ENCODE measurements at places on chromosomes 12 and 14. TPM values are rescaled to one million over a fixed set of nuclear protein-coding genes. Genes with fewer than 3 reads are reported as not detected.

CPNE6 gene
- total RNA-seq = 35.5 TPM

CLEC1A gene
- 0.41 TPM for total RNA-seq

DNA sequence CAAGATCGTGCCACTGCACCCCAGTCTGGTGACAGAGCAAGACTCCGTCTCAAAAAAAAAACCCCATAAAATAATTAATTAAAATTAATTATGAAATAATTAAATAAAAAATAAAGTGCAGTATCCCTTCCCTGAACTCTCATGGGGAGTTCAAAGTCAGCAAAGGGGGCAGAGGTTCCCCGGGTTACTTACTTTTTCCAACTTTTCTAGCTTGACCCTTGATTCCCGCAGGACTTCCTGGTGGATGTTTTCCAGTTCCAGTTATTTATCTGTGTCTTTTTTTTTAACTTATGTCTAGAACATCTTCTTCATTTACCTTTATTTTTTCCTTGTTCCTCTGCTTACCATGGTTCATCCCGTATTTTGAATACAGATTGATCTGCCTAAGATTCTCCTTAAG is 197.4 kb downstream of the EPS8 start:
- DNase-seq = no peak

- DNase-seq = no peak
Measured at GRCh38 chr12:110199339-110200123, 75.4 kb downstream of the IFT81 start.

DNA sequence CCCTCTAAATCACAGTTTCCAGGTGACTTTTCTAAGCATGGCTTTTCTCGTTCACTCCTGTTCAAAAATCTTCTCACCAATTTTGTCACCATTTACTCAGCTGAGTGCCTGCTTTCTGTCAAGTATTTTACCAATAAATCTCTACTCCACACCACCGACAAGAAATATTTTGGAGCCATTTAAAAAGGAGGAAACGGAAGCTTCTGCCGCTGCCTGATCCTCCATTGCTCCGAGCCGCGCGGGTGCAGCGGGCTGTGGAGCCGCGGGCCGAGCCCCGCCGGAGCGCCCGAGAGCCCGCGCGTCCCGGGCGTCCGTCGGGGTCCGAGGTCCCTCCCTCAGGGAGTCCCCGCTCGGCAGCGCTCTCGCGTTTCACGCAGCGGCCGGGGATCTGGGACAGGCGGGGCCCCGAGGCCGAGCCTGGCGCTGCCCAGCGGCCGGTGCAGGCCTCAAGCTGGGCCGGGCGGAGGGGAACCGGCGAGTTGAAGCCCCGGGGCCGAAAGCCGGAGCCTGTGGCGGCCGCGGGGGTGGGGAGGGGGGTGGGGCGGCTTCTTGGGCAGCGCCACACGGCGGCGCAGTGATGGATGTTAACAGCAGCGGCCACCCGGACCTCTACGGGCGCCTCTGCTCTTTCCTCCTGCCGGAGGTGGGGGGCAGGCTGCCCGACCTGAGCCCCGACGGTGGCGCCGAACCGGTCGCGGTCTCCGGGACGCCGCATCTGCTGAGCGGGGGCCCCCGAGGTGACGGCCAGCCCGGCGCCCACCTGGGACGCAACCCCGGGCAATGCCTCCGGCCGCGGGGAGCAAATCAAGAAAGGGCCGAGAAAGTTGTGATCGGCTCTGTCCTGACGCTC is 1.1 kb upstream of the HEBP1 start:
- peak; percentile 82 for DNase-seq

DNA sequence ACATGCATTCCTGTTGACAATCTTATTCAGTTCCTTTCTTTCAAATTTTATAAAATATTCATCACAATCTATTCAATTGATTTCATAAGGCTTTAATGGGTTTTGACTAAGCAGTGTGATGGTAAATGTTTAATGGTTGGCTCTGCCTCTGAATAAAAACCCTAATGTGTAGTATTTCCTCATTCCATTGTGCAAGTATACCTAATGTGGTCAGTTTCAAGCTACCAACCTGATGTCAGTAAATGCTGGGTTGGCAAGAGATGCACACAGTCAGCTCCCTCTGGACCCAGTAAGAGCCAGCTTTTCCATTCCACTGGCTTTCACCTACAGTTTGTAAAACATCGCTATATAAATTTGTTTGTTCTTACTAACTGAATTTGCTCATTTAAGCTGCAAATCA is 53.9 kb downstream of the METTL25 start:
- DNase-seq = no peak

DNA sequence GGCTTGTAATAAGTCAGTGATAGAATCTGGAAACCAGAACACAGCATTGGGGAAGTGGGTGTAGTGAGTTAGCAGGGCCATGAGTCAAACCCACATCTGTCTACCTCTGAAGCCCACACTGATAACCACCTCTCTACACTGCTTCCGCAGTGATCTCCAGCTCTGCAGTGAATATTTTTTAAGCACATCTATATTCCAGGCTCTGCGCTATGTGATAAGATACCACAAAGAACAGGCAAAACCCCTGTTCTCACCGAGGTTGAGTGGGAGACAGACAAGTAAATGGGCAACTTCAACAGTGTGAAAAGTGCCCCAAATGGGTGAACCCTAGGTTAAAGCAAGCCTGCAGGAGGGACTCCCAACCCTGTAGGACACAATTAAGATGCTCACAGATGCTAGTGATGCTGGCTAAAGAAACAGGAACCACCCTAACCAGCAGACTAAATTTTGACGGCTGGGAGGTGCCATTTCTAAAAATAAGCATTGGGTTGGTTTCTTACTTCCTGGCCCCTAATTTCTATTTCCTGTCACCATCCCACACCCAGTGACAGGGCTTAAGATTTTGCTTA is 375.0 kb downstream of the DPF3 start:
- no peak for DNase-seq

DNA sequence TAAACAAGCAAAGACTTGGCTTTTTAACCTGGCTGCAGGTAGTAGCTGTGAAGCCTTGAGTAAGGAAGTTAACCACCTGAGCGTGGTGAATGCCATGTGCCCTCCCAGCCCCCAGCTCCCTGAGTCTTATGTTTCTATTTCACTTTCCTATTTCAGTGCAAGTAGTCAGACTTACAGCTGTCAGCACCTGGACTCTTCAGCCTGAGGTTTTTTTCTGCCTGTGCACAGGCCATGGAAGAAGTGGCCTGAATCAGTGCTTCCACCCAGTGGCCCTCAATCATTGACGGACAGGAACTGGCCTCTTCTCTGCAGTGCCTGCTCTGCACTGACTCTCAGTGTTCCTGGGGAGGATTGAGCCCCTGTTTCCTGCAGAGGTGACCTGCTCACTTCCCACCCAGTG is 796.4 kb downstream of the MED13L start:
- DNase-seq = no peak

DNA sequence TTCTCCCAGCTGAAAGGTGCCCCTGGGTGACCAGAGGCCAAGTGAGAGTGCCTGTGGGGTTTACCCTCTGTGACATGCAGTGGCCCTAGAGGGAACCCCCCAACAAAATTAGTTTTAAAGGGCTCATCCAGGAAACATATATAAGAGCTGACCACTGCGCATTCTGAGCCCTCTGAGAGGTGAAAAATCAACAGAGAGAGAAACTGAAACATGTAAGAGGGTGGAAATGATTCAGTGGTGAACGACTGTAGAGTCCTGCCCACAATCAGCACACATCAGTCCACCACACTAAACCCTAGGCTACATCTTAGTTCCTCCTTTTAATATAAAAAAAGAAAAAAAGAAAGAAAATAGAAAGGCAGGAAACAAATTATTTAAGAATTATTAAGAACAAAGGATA is 21.0 kb upstream of the ACSM4 start:
- no peak for DNase-seq

GRCh38 chr12:90854136-90854689 is 100.8 kb downstream of the CCER1 start:
- peak; percentile 17 for DNase-seq

Measured in frontal cortex (tissue), 4 donors.